Heart right ventricle (tissue), 16 donors: ENCODE measurements at places on chromosomes 5 and 9. TPM values are rescaled to one million over a fixed set of nuclear protein-coding genes. Genes with fewer than 3 reads are reported as not detected.

SHC3 gene
- total RNA-seq, result 0.59 TPM

MZB1 gene
- total RNA-seq, result 0.62 TPM

FSTL4 gene
- 0.05 TPM for total RNA-seq

CCDC112 gene
- 3.7 TPM for total RNA-seq

- DNase-seq, result no peak
Measured at GRCh38 chr5:17314907-17315471, 97.6 kb downstream of the BASP1 start.
